ENCODE measurements at places on chromosomes 2 and 18.

- DNase-seq = no peak
These were observed 114.9 kb upstream of the OSR1 start for GRCh38 chr2:19473350-19473749.

GRCh38 chr2:238989484-238989883 lies 141.6 kb downstream of the TWIST2 start:
- no peak for DNase-seq

DNA sequence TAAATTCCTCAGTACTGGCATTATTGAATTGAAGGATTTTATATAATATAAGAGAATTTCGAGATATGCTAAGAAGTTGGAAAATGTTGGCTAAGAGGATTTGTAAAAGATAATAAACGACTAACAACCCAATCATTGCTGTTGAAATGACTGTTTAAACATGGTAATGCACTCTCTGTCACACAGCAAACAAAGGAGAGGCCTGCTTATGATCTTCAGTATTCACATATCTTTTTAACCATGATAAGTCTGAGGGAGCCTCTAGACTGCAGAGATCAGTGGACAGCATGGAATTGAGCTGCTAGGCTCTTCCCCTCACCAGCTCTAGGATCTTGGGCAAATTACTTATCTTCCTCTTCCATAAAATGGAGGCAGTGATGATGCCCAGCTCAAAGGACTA lies 2.7 kb downstream of the KCTD18 start:
- no peak for DNase-seq

- DNase-seq = no peak
These were observed 20.0 kb downstream of the SLC66A2 start for GRCh38 chr18:79931475-79931874.

GRCh38 chr18:55247032-55247431 lies 287.8 kb upstream of the CCDC68 start:
- DNase-seq = no peak

DNA sequence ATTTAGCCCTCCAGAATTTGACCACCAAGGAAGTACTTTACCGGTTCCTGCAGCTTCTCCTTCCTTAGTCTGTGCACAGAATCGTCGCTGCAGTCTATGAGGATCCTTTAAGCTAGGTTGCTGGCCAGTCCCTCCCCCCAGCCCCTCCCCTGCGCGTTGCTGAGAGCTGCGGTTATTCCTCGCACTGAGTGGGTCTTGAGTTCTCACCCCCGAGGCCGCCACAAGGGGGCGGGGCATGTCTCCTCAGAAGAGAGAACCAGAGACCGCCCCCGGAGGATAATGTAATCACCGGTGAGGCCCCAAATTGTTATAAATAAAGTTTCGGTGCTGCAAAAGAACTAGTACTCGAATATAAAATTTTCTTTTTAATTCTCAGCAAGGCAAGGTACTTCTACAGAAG lies 1184.9 kb upstream of the CDH2 start:
- no peak for DNase-seq

DNA sequence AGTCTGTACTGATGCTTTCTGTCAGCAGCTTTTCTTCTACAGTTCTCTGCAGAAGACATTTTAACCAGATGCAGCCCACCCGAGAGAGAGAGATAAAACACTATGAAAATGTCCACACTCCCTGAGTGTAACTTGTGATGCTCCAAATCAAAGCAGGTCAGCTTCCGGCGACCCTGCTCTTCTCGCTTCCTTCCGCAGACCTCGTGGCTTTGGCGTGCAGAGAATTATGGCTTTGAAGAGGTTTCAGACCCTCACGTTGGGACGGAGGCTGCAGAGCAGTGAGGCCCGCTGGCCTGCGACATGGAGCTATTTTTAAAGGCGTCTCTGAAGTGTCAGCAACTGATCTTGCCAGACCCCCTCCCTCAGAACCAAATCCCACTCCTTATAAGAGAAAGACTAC lies 41.8 kb downstream of the TMEM163 start:
- no peak for DNase-seq

All from AG04450 (cell line).